ENCODE measurements at places on chromosomes 11 and 22. TPM values are rescaled to one million over a fixed set of nuclear protein-coding genes. Genes with fewer than 3 reads are reported as not detected.

MMP7 gene
- 99.5 TPM for total RNA-seq

BARX2 gene
- total RNA-seq: 11.1 TPM

NLRP14 gene
- total RNA-seq: not detected

DNA sequence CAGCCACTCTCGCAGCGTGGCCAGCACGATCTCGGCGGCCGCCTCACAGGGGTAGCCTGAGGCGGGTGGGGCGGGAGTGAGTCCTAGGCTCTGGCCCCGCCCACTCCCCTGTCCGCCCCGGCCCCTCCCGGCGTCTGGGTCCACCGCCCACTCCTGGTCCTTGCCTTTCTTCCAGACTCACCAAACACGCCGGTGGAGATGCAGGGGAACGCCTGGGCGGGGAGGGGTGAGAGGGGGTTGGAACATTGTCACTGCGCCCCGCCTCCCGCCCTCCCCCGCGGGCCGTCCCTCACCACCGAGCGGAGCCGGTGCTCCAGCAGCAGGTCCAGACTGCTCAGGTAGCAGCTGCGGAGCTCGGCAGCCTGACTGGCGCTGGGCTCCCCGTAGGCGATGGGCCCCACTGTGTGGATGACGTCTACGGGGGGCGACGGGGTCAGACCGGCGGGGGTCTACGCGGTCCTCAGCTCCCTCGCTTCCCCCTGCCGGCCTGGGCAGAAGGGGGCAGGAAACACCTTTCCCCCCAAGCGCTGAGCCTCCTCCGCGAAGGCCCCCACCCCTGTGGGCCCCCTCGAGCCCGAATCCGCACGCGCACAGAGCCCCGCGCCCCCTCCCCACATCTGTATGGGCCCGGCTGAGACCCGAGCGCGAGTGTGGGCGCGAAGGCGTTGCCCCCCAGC is 13.2 kb downstream of the OTUB1 start:
- peak; percentile 88 for DNase-seq
- H3K4me3 ChIP-seq: peak overlapping the region; percentile 46
- peak overlapping the region; percentile 25 for H3K27ac ChIP-seq

DNA sequence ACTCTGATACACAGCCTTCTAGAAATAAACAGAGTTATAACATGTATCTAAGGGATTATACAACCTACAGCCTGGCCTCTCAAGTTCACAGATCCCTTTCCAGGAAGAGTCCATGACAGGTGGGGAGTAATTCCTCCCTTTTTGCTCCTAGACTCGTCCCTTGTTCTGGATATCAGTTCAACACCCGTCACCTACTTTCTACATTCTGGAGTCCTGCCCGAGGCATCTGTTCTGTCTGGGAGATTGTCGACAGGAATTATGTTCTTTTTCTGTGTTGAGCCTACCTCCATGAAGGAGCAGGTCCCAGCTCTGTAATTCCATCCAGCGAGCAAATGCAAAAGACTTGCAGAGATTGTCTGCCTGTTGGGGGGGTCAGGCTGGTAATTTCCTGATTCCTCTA is 224.6 kb upstream of the NTM start:
- no peaks in the 10 kb centered on the region for H3K36me3 ChIP-seq
- no peaks in the 10 kb centered on the region for H3K4me1 ChIP-seq
- DNase-seq: no peak

DNA sequence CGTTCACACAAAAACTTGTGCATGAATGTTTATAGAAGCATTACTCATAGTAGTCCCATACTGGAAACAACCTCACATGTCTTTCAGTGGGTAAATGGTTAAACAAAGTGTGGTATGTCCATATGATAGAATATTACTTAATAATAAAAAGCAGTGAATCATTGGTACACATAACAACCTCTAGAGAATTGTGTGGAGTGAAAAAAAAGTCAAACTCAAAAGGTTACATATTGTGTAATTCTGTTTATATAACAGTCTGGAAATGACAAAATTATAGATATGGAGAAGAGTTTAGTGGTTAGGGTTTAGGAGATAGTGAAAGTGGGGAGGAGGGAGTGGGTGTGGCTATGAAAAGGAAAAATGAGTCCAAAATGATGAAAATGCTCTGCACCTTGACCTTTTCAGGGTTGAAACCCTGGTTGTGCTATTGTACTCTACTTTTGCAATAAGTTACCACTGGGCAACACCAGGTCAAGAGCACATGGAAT is 243.4 kb upstream of the DDI1 start:
- no peaks in the 10 kb centered on the region for H3K4me1 ChIP-seq
- no peak for DNase-seq
- H3K36me3 ChIP-seq: no peaks in the 10 kb centered on the region

DNA sequence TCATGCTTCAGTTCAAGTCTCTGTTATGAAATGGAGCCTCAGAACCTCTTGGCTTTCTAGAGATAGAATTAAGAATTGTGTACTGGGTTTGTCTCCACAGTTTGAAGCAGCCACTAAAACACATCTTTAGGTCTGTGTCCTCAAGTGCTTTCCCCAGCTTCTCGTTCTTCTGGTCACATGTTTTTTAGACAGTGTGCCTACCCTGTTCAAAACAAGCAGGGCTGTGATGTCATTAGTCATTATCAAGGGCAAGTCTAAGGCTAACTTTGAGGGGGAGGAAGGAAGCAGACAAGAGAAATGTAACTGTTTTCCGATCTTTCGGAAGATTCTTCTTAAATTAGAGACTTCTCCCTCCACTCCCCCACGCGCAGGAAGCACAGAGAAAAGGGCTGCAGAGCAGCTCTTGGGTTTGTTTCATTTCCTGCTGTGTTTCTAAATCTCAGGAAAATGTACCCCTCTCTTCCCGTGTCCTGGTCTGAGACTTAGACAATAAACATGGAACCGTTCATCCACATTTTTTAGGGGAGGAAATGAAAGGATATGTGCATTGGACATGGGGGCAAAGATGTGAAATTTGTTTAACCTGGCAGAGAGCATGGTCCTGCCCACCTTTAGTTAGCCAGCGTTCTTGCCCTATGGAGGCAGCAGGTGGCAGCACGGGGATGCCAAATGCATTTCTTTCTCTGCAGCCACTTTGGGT is 3.1 kb downstream of the AKIP1 start:
- peak overlapping the region; percentile 23 for H3K4me3 ChIP-seq
- peak overlapping the region; percentile 56 for H3K27ac ChIP-seq
- no peaks in the 10 kb centered on the region for H3K27me3 ChIP-seq
- no peak for DNase-seq
- H3K36me3 ChIP-seq: peaks cover 24% of the 10 kb centered on the region

GRCh38 chr22:20087319-20088262 is 7.5 kb downstream of the DGCR8 start:
- no peak for DNase-seq
- peaks cover 21% of the 10 kb centered on the region for H3K4me1 ChIP-seq

DNA sequence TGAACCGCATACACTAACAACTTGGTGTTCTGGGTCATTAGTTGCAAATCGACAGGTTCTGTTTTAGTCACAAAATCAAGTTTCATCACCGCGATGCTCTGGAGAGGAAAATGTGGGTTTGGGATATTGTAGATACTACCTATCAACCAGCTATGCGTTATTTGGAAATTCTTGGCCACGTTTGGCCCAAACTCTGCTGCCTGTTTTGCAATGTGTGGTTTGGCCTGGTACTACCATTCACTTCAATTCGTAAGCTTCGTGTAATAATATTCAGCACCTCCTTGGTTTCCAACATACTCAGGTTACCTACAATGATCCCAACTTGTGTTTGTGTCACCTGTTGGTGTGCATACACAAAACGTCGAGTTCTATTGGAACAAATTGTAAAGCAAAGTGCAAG is 16.2 kb upstream of the ACER3 start:
- H3K27ac ChIP-seq: no peak overlapping the region
- H3K4me3 ChIP-seq: no peak overlapping the region
- DNase-seq: no peak
- peaks cover under 1% of the 10 kb centered on the region for H3K4me1 ChIP-seq
- H3K36me3 ChIP-seq: no peaks in the 10 kb centered on the region

GRCh38 chr11:69936771-69937170 is 117.6 kb upstream of the FGF3 start:
- H3K27me3 ChIP-seq: peaks cover 11% of the 10 kb centered on the region
- no peak overlapping the region for H3K4me3 ChIP-seq
- no peak for DNase-seq
- H3K36me3 ChIP-seq: no peaks in the 10 kb centered on the region
- no peaks in the 10 kb centered on the region for H3K4me1 ChIP-seq
- no peak overlapping the region for H3K27ac ChIP-seq

DNA sequence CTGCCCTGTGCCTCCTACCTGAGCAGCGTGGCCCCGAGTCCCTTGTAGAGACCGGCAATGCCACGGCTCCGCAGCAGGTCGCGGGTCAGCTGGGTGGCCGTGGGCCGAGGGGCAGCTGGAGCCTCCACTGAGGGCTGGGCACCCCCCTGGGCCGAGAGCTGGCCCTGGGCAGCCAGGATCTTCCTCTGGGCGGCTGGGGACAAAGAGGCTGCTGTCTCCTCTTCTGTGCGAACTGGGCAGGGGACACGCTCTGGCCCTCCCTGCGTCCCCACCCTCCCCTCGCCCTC is 2.6 kb upstream of the CEND1 start:
- H3K36me3 ChIP-seq: peaks cover 15% of the 10 kb centered on the region
- peaks cover 40% of the 10 kb centered on the region for H3K4me1 ChIP-seq
- no peak overlapping the region for H3K4me3 ChIP-seq
- H3K27me3 ChIP-seq: peaks cover 13% of the 10 kb centered on the region

GRCh38 chr11:107951155-107951554 is 22.9 kb downstream of the RAB39A start:
- H3K27ac ChIP-seq: no peak overlapping the region
- H3K4me1 ChIP-seq: no peaks in the 10 kb centered on the region
- no peak overlapping the region for H3K4me3 ChIP-seq

GRCh38 chr11:62600367-62601121 is 1.1 kb downstream of the MTA2 start:
- peak overlapping the region; percentile 100 for H3K4me3 ChIP-seq
- peaks cover 55% of the 10 kb centered on the region for H3K4me1 ChIP-seq
- no peak for DNase-seq

DNA sequence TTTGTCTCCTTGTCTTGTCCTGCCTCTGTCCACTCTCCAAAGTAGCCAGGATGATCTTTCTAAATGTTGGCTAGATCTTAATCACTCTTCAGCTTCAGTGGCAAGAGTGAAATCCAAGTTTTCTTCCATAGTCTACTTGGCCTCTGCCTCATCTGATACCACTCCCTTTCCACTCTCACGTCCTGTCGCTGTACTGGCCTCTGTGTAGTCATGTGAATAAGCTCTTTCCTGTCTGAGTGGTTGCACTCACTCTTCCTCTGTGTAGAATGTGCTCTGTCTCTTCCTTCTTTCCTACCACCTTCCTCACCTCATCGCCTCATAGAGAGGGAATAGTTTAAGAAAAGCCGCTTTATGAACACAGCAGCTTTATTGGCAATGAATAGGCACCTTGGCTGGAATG is 86.5 kb downstream of the WNT11 start:
- H3K27ac ChIP-seq: no peak overlapping the region
- H3K4me1 ChIP-seq: peaks cover 16% of the 10 kb centered on the region
- no peaks in the 10 kb centered on the region for H3K27me3 ChIP-seq
- peaks cover 4% of the 10 kb centered on the region for H3K36me3 ChIP-seq

Data from suprapubic skin (tissue), 4 donors.